ENCODE measurements at places on chromosomes 11 and 22. TPM values are rescaled to one million over a fixed set of nuclear protein-coding genes. Genes with fewer than 3 reads are reported as not detected.

DNA sequence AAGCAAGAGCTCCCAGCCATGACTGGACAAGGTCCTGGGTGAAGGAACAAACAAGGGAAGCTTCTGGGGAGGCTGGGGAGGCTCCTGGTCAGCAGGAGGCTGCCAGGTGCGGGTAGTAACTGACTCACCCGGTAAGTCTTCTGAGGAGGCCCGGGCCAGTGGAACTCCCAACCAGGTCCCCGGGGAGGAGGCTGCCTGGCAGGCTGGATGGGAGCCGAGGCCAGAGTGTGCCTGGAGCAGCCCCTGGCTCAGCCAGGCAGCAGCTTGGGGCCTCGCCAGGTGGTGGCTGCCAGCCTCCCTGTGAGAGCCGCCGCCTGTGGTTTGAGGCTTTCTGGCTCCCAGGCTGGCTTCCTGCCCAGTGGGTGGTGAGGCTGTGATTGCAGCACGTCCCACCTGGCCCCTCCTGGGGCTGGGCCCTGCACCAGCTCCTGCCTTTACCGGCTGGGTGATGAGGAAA lies 46.2 kb downstream of the IGF2 start:
- peak; percentile 88 for DNase-seq

- DNase-seq: no peak
These were observed 132.2 kb downstream of the NAV2 start for GRCh38 chr11:19844806-19845205.

DNA sequence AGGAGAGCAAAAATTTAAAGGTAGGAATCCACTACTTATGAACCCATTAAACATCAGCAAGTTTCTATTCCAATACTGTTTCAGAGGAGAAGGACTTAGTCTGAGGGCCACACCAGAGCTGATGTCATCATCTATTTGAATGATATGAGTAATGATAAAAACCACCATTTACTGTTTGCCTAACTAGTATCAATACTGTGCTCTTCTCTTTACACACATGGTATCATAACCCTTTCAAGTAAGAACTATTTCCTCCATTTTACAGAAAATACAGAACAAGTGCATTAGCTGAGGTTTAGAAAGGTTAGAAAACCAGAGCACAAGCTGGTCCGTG lies 651.3 kb upstream of the KIRREL3 start:
- DNase-seq: no peak

DNA sequence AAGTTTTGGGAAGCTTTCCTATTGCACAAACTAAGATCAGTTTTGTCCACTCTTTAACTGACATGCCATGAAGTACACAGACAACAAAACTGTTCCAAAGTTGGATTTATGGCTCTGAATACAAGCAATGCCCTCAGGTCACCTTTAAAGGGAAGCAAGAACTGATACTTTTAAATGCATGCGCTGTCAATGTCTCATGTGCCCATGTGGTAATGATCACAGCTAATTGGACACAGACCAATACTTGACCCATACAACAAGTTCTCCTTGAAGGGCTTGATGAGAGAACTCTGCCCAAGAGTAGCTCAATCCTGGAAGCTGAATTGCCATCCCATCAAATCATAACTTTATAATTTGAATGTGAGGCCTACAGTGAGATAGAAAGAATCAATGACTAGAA lies 624.9 kb downstream of the ETS1 start:
- no peak for DNase-seq

DNA sequence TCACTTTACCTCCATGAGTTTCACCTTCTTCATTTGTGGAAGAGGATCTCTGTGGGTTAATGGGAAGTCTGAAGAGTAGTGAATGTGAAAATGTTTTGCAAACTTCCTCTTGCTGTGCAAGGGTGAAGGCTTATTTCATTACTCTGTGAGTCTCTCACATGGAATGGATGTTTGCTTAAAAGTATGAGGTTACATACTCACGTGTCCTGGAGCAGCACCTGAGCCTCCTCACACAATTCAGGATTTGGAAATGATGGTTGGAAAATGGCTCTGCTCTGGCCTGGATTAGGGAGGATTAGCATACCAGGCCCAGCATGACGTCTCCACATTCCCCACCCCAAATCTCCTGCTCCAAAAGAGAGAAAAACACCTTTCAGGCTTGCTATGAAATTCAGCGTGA lies 4.8 kb downstream of the GRAMD1B start:
- no peak for DNase-seq

Gene SUSD2
- total RNA-seq: 3.1 TPM

Gene OR5P2
- total RNA-seq: not detected

Data from cardiac septum (tissue), 1 donor.